ENCODE measurements at places on chromosomes 16 and 17.

DNA sequence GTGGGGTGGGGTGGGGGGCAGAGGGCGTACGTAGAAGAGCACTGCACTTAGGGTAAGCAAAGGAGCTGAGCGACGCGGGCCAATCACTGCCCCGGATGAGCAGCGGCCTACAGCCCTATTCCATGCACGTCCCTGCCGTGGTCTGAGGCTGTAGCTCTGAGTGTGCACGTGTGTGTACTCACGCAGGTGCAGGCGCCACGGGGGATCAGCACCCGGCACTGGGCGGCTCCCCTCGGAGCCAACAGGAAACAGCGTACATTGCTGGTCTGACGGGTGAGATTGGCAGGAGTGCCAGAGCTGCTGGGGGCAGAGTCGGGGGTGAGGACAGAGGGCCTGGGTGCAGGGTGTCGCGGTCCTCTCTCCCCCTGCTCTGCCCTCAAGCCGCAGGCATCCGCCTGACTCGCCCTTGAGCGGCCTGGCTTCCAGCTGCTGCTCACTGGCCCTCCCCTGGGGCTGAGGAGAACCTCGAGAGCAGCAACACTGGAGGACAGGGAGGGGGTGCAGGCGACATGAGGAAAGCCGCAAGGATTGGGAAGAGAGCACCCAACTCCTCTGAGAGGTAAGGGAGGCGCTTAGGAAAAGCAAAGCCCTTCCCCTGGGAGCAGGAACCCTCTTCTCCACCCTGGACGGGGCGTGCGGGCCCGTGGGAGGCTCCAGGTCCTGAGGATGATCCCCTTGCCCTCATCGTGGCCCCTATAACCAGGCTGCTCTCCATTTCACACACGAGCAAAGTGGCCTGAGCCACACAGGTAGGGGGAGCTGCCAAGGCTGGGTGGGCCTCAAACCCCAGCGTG, 57.8 kb downstream of the ENGASE start:
- no peak for DNase-seq

- no peak for DNase-seq
Observed at GRCh38 chr17:77248216-77249114, 107.7 kb downstream of the SEC14L1 start.

GRCh38 chr17:5563456-5563855, 20.9 kb downstream of the NLRP1 start:
- DNase-seq, result no peak

DNA sequence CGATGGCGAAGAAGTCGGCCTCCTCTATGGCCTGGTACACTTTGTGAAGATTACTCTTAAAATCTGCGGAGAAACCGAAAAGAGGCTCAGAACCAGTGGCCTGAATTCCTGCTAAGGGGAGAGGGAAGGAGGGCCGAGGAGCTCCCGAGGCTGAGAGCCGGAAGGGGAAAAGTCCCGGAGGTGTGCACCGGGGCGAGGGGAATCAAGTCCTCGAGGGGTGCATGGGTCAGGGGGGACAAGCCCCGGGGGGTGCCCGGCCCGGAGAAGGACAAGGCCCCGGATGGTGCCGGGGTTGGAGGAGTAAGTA, 495 bp downstream of the PARN start:
- no peak for DNase-seq

DNA sequence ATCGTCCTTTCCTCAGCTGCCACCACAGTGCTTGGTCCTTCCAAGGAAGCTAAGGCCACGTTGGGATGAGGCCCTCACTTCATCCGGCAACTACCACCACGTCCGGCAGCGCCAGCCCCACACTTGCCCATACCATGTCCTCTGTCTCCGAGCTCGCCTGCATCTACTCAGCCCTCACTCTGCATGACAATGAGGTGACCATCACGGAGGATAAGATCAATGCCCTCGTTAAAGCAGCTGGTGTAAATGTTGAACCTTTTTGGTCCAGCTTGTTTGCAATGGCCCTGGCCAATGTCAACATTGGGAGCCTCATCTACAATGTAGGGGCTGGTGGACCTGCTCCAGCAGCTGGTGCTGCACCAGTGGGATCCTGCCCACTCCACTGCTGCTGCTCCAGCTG, 44.9 kb downstream of the TTC19 start:
- no peak for DNase-seq

- DNase-seq, result no peak
Observed at GRCh38 chr17:80891397-80892018, 100.1 kb upstream of the CHMP6 start.

DNA sequence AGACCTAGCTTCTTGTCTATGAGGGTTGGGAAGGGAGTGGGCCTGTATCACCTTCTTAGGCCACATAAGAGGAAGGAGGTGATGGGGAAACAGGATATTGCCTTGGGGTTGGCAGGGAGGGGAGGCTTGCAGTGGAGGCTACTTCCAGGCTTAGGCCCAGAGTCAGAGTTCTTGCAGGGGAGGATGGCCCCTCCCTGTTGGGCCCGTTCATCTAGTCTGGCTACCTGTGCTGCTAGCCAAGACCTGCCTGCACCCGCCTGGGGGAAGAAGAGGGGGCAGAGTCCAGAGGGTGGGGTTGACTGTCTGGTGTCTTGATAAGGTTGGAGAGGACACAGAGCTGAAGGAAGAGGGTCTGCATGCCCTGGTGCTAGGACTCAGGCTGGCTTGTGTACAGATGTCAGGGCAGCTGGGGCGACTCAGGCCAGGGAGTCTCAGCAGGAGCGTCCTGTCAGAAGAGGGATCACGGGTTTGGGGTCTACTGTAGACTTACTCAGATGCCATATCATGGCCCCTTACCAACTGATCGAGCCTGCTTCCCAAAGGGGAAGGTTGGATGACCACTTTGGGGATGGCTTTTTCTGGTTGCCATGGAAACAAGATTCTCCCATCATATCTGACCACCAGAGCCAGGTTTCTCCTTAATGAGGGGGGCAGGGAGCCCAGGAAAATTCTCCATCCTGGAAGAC, 5.3 kb downstream of the KDM6B start:
- peak; percentile 32 for DNase-seq

DNA sequence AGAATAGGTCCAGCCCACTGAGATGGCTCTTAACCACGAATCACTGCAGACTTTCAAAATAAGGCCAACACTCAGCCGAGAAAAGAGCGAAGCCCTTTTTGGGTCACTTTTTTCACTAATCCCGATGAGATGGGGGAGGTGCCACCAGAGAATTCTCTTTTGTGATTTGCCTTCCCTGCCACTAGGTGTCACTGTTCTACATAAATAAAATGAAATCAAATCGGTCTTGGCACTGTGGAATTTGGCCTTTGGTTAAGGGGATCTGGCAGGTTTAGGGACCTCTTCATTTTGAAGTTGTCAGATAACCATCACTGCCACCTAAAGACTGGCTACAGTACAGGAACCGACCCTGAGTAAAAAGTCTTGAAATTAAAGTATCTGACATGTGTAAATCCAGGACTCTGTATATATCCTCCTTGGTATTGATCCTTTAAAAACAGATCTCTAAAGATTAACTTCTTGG, 147.0 kb downstream of the HS3ST4 start:
- peak; percentile 43 for DNase-seq

- no peak for DNase-seq
Observed at GRCh38 chr17:80694085-80694991, 149.7 kb downstream of the RPTOR start.

DNA sequence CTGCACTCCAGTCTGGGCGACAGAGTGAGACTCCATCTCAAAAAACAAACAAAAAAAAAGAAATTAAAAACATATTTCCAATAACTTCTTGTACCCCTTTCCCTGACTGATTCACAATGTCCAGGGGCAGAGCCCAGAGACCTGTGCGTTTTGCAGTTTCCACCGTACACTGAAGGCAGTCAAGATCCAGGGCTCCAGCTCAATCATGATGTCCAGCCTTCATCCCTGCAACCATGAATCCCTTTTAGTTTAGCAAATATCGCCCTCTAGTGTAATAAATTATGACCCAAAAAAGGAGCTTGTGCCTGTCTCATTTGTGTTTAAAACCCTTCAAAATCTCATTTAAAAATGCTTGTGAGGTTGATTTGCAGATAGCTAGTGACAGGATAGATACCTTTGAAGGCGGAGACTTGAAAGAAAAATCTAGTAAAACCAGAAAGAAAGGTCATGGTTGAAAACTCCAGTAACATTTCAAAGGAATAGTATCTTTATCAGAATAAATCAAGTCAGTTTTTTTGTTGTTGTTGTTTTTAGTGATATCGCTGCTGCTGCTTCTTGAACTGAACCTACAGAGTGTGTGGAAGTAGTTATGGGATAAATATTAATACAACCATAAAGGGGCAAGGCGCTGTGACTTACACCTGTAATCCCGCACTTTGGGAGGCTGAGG, 3.7 kb upstream of the ERN1 start:
- peak; percentile 83 for DNase-seq

GRCh38 chr17:43534909-43535308, 11.2 kb downstream of the ETV4 start:
- DNase-seq, result no peak

DNA sequence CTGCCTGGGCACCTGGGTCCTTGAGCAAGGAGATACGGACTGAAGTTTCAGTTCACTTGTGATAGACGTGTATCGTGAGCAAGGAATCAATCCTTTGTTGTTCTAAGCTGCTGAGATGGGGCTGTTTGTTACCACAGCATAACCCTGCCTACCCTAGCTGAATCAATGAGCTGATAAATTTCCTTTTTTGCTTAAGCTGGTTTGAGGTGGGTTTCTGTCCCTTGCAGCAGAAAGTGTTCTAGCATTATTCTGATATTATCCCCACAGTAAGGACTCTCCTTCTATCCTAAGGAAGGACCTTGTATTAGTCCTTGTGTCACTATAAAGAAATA, 51.5 kb downstream of the IL21R start:
- no peak for DNase-seq

DNA sequence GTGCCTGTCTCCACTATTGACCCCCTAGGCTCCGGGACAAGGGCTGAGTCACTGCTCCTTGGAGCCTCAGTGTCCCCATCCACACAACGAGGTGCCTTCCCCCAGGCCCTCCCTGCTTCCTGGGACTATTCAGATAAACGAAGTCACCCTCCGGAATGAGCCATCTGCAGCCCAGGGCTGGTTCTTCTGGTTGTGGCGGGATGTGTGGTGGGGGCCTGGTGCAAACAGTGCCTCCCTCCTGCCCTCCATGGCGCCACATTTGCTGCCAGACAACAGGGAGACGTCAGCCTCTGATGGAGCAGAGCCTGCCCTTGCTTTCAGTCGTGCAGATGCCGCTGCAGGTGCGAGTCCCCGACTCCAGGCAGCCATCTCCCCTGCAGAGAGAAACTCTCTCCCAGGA, 5.1 kb upstream of the KRT16 start:
- no peak for DNase-seq

DNA sequence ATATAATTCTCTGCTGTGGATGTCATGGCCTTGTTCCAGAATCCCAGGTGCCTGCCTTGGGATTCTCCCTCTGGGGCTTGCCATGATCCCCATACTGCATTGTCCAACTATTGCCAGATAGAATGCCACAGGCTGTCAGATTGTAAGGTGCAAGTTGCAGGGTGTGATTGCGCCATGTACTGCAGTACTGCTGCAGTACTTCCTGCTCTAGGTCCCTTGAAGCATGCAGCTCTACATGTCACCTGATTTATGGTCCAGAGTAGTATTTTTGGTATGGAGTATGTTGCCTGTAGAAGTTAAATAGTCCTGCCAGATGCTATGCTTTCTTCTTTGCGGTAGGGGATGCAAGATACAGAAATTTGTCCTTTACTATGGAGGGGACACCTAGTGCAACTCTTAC, 7.0 kb upstream of the SLFN5 start:
- no peak for DNase-seq

GRCh38 chr16:84518804-84519341, 14.4 kb upstream of the MEAK7 start:
- no peak for DNase-seq

DNA sequence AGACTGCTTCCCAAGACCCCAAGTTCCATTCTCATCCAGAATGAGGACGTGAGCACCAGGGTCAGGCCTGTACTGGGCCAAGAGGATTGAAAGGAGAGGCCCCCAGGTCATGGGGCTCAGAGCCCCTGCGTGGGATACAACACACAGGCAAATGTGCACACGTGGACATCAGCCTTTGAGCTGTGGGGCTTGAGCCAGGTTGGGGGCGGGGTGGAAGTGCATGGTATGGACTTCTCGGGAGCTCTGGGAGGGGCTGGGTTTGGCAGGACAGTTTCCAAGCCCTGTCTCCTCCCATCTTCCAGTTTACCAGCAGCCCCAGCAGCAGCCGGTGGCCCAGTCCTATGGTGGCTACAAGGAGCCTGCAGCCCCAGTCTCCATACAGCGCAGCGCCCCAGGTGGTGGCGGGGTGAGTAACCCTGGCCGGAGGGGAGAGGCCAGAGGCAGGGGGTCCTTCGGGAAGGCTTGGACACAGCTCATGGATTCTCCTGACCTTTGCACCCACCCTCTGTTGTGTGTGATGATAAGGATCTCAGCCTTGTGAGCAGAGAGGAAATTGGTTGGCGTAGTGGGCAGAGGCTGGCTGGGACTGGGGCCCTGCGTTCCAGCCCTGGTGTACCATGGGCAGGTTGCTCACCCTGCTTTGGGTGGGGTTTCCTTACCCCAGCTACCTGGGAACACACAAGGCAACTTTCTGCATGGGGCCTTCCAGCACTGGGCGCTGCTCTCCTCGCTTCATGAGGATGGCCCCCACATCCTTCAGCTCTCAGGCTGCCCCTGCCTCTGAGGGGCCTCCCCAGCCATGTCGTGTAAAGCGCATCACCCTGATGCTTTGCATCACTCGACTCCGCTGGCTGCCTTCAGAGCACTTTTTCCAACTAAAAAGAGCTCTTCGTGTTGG, 10.4 kb upstream of the LASP1NB start:
- DNase-seq, result no peak

DNA sequence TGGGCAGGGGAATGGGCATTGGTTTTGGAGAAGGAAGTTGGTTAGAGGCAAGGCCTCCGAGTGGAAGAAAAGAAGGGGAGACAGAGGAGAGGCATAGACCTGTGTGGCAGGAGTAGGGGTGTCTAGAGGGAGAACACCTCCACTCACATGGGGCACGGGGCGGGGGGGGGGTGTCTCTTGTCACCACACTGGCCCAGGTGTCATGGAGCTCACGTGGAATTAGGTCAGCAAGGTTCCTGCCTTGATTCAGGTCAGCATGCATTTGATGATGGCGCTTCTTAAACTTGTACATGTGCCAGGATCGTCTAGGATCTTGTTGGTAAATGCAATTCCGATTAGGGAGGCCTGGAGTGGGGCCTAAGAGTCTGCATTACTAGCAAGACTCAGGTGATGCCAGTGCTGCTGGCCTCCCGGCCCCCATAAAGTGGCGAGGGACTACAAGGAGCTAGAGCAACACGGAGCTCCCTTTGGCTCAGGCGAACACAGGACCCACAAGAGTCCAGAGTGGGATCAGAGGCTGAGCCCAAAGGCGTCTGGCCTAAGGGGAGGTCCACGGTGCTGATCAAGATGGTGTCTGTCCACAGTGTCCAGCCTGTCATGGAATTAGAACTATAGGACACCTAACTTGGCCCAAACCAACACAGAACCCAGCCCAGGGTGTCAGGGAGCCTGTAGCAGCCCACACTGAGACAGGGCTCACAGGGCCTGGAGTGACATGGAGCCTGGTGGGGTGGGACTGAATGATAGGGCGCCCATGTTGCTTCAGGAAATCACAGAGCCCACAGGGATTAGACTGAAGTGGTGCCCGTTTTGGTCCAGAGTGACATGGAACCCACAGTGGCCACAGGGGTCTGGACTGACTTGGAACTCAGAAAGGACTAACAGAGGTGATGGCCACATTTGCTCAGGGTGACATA, 16.7 kb downstream of the EPOP start:
- DNase-seq, result no peak
